Naive thymus-derived CD4-positive, alpha-beta T cell (primary cell): ENCODE measurements at places on chromosomes 7 and 10. TPM values are rescaled to one million over a fixed set of nuclear protein-coding genes. Genes with fewer than 3 reads are reported as not detected.

GRCh38 chr10:84204122-84204521, 9.8 kb downstream of the CDHR1 start:
- H3K4me1 ChIP-seq, result no peaks in the 10 kb centered on the region
- no peak for DNase-seq
- H3K27me3 ChIP-seq, result no peaks in the 10 kb centered on the region
- no peak overlapping the region for H3K27ac ChIP-seq
- no peaks in the 10 kb centered on the region for H3K36me3 ChIP-seq

DNA sequence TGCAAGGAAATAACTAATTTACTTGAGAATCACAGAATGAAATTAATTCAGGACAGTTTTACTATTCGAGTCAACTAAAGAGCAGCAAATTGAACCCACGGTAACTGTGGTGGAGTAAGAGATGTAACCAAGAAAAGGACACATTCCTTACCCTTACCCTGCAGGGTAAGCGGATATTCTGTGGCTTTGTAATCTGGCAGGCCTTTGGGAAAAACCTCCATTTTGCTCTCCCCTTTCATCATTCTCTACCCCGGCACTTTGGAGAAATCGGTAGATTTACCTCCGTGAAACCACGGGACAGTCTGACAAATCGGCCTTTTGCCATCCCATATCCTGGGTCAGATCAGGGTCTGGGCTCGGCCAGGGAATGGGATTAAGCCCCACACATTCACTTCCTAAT, 18.4 kb downstream of the RCC1L start:
- no peak overlapping the region for H3K27ac ChIP-seq
- DNase-seq, result no peak
- H3K4me1 ChIP-seq, result no peaks in the 10 kb centered on the region
- no peaks in the 10 kb centered on the region for H3K27me3 ChIP-seq

WDR91 gene
- 29.6 TPM for total RNA-seq

DNA sequence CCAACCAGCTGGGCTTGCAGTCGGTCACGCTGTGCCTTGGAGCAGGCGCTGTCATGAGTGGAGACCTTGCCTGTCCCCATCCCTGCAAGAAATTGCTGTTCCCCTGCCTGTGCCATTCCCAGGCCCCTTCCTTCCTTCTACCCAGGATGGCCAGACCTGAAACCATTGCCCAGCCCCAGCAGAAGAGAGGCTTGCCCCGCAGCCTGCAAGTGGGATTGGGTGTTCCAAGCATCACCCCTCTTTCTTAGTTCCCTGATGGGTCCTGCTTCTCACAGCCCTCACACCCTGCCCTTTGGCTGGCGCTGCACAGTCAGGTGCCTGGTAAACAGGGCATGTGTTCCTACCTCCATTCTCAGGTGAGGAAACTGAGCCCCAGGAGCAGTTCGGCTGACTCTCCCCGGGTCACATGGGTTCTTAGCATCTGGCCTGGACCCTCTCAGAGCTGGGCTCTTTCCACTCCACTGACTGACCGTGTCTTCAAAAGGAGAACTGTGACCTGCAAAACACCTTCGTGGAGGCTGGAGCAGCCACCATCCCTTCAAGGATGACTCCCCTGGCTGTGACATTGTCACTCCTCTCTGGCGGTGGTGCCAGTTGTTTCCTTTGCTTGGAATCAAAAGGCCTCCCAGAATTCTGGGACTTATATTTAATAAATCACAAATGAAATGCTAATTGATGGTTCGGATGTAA, 41.9 kb upstream of the PDCD4 start:
- H3K27me3 ChIP-seq, result no peaks in the 10 kb centered on the region
- H3K4me3 ChIP-seq, result no peak overlapping the region
- H3K36me3 ChIP-seq, result no peaks in the 10 kb centered on the region
- no peaks in the 10 kb centered on the region for H3K4me1 ChIP-seq

- H3K27me3 ChIP-seq, result no peaks in the 10 kb centered on the region
- H3K4me1 ChIP-seq, result no peaks in the 10 kb centered on the region
- H3K4me3 ChIP-seq, result no peak overlapping the region
- H3K36me3 ChIP-seq, result no peaks in the 10 kb centered on the region
These were observed 34.8 kb downstream of the CDH23 start for GRCh38 chr10:71431239-71432100.

GRCh38 chr10:68870545-68871104, 30.5 kb upstream of the DDX50 start:
- no peak for DNase-seq
- H3K36me3 ChIP-seq, result no peaks in the 10 kb centered on the region
- H3K27me3 ChIP-seq, result no peaks in the 10 kb centered on the region
